ENCODE measurements at places on chromosomes 13 and 19. TPM values are rescaled to one million over a fixed set of nuclear protein-coding genes. Genes with fewer than 3 reads are reported as not detected.
A peak's percentile ranks its signal among the peaks of the same experiment; 100 is the strongest.

NKPD1 gene
- under 0.01 TPM for total RNA-seq

VMAC gene
- 5.2 TPM for total RNA-seq

LHB gene
- total RNA-seq, result not detected

- no peak for DNase-seq
Observed at GRCh38 chr13:93355094-93355493, 128.5 kb downstream of the GPC6 start.

GRCh38 chr13:44231786-44232516, 141.7 kb upstream of the SERP2 start:
- DNase-seq, result peak; percentile 96

- no peak for DNase-seq
Observed at GRCh38 chr13:91357613-91358386, 10.3 kb downstream of the MIR17HG start.

SLC25A42 gene
- total RNA-seq, result 5.8 TPM

DNA sequence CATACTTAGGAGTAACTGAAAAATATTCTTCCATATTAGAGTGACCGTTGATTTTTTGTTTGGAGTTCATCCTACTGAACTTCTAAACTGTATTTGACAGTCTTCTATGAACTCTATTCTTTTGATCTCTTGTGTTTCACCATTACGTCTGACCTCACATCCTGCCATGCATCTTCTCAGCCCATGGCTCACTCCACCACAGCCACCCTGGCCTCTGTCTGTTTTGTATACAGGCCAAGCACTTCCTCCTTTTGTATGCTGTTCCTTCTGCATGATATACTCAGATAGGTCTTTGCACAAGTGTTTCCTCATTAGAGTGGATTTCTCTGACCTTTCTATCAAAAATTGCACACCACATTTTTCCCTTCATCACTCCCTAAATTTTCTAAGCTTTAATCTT, 119.9 kb downstream of the MAB21L1 start:
- no peak for DNase-seq

DNA sequence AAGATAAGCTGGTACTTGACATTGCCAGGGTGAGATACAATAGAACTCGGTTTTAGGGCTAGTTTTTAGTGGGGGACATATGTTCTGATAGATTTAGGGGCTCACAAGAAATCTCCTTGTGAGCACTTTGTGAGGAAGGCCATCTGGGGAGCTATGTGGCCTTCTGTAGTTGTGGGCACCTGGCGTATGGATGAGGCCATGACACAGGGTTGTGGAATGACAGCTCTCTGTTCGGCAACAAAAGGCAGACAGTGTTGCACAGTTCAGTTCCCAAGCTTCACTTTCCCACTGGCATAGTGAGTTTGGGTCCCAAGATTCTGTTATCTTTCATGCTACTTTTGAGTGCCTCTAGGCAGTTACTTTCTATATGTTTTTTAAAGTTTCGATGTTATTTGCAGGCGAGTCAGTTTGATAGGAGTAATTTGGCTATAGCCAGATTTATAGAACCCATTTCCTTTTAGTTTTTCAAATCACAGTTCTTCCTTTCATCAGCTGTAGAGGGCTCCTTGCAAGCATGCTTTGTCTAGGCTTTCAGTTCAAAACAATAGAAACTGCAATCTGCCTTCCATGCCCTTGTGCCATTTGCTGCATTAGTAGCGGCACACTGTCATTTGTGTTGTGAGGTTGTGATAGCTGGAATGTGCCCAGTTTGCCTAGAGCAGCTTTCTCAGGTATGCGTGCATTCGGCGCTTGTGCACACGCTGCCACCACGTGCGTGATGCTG, 70.6 kb upstream of the TEX29 start:
- DNase-seq, result no peak

DNA sequence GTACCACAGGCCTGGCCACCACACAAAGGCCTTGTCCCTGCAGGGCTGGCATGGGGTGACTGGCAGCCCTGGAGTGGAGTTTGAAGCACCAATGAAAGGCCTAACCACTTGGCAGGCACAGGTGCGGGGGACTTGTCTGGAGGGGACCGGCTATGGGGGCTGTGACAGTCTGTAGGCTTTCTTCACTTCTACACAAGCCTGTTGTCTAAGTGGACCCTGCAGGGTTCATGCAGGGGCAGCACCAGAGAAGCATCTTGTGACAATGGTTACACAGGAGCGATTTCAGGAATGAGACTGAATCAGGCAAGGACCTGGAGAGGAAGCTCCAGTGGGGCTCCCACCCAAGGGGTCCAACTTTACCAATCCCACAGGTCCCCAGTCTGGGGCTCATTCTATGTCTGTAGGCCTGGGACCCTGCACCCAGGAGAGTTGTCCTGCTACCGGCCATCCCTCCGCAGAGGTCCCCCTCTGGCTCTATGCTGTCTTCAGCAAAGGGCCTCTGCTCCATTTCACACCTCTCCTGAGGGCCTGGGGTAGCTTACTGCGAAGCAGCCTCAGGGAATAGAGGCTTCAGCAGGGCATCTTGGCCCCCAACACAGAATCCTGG, 2.3 kb upstream of the ZNF837 start:
- DNase-seq, result no peak

GRCh38 chr13:66137384-66137783, 1092.8 kb downstream of the PCDH9 start:
- DNase-seq, result no peak

ANKRD24 gene
- under 0.01 TPM for total RNA-seq

- no peak for DNase-seq
Observed at GRCh38 chr13:97348569-97349100, 85.3 kb upstream of the RAP2A start.

PGLYRP1 gene
- total RNA-seq, result not detected

NCAN gene
- not detected for total RNA-seq

GRCh38 chr13:51240178-51240577, 18.0 kb downstream of the FAM124A start:
- peak; percentile 69 for DNase-seq

FXYD7 gene
- total RNA-seq, result under 0.01 TPM

Measured in fibroblast of villous mesenchyme (primary cell).